Activated T-cell treated with anti-CD3 and anti-CD28 coated beads for 1 hour (primary cell): ENCODE measurements at places on chromosomes 12 and 14.

GRCh38 chr14:92939699-92940098 is 16.7 kb downstream of the CHGA start:
- DNase-seq: no peak

DNA sequence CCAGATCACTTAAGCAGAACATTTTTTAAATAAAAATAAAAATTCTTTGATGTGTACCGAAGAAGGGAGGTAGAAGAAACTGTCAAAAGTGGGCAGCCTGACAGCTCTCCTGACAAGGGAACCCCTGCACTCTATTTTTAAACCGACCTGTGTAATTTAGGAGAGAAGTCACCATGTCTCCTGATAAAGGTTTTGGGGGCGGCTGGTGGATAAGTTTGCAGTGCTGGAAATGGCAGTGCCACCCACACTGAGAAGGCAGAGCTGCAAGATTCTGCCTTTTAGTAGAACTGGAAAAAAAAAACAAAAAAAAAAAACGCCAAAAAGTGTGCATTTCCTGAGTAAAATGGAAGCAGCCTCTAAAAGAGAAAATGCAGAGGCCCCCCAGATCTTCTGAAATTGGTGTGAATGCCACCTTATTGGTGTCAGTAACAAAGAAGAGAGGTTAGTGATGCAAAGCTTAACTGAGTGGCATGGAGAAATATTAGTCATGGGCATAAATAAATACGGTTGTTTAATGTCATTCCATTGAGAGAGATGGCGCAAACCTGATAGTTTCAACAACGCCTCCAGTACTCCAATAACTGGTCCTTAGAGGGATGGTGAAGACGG is 24.7 kb downstream of the DUSP6 start:
- no peak for DNase-seq

DNA sequence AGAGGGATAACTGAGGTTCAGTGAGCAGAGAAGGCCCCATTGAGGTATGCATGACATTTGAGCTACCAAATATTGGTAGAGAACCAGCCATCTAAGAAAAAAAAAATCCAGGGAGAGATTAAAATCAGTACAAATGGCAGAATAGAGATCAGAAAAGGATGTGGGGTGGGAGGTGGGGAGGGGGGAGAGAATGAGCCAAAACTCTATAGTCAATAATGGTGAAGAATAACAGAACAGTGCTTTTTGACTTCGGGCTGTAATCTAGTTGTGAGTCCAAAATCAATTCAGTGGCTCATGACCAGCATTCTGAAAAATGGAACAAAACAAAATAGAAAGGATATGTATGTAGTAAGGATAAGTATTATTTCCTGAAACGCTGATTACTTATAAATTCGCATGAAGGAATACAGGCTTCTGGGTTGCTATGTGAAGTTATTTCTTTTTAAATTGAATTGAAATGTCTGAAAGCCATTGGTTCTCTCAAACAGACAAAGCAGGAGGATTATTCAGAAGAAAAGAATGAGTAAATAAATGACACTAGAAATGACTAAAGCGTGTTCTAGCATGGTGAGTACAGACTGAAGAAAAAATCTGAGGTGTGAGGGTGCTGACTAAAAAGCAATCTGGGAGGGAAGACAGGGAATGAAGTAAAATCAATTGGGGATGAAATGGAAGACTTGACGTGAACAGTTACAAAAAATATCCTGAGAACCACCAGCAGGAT is 72.4 kb downstream of the ATP2B1 start:
- no peak for DNase-seq

DNA sequence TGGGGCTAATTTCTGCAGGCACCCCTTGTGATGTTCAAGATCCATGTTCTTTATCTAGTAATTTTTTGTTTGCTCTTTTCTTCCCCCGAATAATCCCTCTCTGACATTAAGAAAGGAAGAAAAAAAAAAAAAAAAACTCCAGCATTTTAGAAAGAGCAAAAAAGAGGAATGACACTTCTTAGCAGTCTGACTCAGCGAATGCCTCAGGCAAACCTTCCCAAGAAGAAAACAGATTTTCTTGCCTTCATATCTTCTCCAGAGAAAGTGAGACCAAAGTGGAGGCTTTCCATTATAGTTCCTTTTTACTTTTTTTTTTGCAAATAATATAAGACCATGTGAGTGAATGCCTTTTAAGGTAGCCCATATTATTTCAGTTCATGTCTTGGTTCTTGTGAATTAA is 479.0 kb upstream of the SYT1 start:
- DNase-seq: no peak

DNA sequence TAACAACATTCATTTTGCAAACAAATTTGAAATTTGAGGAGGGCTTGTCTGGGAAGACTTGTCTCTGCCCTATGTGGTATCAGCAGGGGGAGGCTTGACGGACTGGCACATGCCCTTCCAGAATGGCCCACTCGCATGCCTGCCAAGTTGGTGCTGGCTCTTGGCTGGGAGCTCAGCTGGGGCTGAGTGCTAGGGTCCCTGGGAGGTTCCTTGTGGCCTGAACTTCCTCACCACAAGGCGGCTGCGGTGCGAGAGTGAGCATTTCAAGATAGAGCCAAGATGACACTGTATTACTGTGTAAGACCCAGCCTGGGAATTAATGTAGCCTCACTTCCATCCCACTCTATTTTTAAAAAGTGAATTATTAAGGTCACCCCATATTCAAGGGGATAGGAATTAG is 271.6 kb upstream of the PLEKHG7 start:
- no peak for DNase-seq

DNA sequence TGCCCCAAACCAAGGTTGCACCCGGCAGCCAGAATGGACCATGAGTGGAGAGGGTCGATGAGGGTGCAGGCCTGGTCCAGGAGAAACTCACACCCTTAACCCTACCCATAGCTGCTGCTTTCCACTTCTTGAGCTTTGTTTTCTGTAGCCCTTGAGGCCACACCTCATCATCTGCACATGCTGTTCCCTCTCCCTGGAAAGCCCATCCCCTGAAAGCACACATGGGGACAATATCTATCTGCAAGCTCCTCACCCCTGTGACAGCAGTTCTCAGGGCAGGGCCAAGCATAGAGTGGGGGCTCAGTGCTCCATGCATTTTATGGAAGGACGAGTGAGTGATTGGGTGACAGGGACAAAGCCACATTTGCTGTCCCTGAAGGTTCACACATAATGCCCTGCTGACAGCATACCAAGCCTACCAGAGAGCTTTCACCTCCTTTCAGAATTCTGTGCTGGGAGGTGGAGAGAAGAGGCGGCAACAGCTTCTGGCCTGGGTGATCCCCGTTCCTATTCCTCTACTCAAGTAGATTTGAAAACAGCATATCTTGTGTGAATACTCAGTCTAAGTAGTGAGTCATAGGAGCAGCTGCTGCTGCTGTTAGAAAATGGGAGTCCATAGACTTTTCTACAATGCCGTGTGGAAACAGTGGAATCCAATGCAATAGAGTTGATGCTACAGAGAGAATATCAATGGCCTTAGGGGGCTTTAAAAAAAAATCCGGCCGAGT is 44.6 kb downstream of the SRGAP1 start:
- no peak for DNase-seq

DNA sequence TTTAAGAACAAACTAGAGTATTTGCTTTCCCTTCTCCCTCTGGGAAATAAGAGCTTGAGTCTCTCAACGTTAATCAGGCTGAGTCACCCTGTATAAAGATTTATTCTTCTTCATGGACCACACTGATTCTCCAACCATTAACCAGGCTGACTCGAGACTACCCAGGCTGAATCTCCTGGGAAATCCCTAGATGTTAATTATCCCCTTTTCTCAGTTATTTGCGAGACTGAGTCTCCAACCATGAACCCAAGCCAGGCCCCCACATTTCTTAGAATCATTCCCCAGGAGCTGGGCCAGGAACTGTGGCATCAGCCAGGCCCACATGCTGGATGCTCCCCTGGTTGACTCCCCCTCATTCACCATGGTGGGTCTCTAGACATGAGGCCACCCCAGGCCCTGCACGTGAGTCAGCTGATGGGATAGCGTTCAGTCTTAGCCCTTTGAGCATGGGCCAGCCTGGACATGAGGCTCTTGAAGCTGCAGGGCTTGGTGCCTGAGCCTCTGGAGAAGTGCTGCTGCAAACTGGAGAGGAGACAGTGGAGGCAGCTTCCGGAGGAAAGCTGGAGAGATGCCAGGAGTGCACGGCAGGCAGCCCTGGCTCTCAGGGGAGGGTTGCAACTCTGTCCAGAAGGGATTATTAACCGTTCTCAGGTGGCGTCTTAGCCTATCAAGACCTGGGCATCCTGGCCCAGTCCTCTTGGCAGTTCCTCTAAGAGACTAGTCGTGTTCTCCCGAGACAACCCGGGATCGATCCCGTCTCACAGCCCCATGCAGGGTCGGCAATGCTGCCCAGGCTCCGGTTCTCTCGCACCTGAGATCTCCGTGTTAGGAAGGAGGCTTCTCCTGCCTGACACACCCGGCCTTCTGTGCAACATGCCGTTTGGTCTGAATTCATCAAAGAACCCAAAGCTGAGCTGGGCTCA is 296.6 kb downstream of the ADGRD1 start:
- no peak for DNase-seq

DNA sequence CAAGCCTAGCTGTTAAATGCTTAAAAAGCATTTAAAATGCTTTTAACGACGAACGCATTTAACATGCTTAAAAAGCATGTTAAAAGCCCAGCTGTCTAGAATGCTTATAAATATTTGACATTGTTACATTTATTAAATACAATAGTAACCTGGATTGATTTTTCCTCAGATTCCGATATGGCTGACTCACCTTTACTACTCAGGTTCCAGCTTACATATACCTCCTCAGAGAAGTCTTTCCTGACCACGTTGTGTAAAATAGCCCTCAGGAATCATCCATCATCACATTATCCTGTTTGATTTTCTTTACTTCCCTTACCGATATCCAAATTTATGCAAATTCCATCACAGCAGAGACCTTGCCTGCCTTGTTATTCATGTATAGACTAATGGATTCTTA is 51.4 kb downstream of the SLC41A2 start:
- no peak for DNase-seq

DNA sequence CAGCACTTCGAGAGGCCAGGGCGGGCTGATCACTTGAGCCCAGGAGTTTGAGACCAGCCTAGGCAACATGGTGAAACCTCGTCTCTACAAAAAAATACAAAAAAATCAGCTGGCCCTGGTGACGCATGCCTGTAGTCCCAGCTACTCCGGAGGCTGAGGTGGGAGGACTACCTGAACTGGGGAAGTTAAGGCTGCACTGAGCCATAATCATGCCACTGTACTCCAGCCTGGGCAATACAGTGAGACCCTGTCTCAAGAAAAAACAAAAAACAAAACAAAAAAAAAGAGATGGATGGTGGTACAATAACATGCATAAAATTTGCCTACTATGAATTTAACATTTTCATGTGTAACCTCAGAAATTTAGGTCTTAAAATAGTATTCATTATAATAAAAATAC is 2.2 kb downstream of the THAP2 start:
- DNase-seq: no peak

DNA sequence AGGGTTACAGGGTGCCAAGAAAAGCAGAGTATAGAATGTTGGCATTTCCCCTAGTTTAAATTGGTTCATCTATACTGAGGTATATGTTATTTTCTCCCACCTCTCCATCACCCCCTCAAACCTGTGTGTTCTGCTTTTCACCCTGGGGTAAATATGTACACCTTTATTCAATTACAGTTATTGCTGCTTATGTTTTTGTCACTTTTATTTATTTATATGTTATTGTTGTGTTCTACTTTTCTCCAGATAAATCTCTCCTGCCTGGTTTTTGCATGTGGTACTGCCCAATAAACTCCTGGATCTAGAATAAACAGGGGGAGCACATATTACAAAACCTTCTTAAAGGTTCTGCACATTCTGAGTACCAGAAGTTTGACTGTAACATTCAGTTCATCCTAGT is 122.1 kb upstream of the NPAS3 start:
- no peak for DNase-seq
